Caki2 (cell line): ENCODE measurements at places on chromosomes 6 and 20. TPM values are rescaled to one million over a fixed set of nuclear protein-coding genes. Genes with fewer than 3 reads are reported as not detected.

DNA sequence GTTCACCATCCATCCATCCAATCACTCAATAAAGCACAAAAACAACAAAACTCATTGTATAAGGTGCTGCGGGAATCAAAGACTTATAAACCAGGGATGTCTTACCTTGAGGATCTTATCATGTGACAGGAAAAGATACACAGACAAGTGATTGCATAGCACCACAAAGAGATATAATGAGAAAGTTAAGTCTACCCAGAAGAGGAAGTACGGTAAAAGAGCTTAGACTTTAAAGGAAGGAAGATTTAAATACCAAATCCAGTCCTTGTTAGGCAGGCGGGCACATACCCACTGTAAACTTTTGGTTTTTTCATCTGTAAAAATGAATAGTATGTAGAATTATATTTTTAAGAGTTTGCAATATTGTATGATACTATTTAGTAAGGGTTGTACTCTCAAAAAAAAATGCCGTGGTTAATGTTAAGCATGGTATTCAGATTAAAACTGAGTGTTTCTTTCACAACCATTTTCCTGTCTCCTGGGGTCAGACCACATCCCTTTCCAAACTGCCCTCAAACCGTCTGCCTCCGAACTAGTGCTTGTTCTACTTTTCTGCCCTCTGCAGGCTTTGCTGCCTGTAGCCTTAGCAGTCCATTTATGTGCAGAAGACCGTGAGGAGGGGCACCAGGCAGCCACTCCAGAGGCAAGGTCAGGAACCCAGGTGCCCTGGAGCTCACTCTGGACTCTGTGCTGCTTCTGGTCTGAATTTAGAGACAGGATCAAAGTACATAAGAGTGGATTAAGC, 179.5 kb upstream of the SYNDIG1 start:
- no peak for DNase-seq

- no peak for DNase-seq
Observed at GRCh38 chr6:4384656-4385055, 249.3 kb upstream of the ECI2 start.

- DNase-seq: no peak
Observed at GRCh38 chr6:50845499-50846143, 26.9 kb downstream of the TFAP2B start.

GRCh38 chr20:60138256-60139220, 180.3 kb downstream of the CDH26 start:
- DNase-seq: no peak

GRCh38 chr20:58651946-58652605, 993 bp downstream of the STX16 start:
- peak; percentile 86 for DNase-seq

DNA sequence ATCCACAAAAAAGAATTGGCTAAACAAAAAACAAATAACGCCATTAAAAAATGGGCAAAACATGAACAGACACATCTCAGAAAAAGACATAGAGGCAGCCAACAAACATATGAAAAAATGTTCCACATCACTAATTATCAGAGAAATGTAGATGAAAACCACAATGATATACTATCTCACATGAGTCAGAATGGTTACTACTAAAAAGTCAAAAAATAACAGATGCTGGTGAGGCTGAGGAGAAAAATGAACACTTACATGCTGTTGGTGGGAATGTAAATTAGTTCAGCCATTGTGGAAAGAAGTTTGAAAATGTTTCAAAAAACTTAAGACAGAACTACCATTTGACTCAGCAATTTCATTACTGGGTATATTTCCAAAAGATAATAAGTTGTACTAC, 430.1 kb upstream of the JAG1 start:
- no peak for DNase-seq

- peak; percentile 5 for DNase-seq
Observed at GRCh38 chr20:51258582-51259165, 235.8 kb upstream of the KCNG1 start.

DNA sequence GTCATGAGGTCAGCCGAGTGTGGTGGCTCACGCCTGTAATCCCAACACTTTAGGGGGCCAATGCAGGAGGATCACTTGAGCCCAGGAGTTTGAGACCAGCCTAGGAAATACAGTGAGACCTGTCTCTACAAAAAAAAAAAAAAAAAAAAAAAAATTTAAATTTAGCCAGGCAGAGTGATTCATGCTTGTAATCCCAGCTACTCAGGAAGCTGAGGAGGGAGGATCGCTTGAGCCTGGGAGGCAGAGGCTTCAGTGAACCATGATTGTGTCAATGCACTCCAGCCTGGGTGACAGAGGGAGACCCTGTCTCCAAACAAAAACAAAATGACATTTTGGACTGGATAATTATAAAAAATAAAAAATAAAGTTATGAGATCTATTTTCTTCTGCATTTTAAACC, 56.2 kb downstream of the ADGRF1 start:
- DNase-seq: no peak

The TP53TG5 gene
- total RNA-seq: not detected in 2 replicates

The METTL24 gene
- not detected in 2 replicates for total RNA-seq

The WFDC10B gene
- not detected in 2 replicates for total RNA-seq

The CDSN gene
- not detected in 2 replicates for total RNA-seq

The EGFL8 gene
- total RNA-seq: 1.5 and 3.6 TPM in 2 replicates
